ENCODE measurements at places on chromosomes 1 and 21.

DNA sequence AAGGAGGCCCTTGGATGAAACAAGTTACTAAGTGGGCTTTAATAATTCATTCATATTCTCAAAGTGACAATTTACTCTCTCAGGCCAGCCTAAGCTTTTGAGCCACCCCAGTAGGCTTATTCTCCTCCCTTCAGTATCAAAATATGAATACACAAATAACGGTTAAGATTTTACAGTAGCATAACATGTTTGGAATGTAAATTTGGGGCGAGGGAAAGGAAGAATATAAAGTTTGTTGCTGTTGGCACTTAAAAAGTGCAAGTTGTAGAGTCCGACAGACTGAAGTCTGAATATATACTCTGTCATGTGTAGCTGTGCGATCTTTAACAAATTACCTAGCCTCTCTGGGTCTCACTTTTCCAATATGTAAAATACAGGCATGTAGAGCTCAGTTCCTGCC is 22.6 kb upstream of the MYSM1 start:
- no peak for DNase-seq

DNA sequence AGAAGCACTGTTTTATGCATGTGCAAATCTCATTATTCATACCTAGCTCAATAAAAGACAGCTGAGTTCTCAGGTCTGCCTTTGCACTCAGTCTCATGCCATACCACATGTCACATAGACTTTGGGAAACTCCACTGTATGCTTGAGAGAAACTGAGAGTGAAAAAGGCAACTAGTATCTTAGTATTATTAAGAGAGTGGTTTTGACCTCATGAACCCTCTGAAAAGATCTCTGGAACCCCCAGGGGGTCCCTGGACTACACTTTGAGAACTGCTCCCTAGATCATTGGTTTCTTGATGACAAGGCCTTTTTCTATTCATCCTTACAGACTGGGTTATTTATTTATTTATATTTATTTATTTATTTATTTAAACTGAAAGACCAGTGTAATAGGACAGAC is 3.7 kb upstream of the RHEX start:
- no peak for DNase-seq

DNA sequence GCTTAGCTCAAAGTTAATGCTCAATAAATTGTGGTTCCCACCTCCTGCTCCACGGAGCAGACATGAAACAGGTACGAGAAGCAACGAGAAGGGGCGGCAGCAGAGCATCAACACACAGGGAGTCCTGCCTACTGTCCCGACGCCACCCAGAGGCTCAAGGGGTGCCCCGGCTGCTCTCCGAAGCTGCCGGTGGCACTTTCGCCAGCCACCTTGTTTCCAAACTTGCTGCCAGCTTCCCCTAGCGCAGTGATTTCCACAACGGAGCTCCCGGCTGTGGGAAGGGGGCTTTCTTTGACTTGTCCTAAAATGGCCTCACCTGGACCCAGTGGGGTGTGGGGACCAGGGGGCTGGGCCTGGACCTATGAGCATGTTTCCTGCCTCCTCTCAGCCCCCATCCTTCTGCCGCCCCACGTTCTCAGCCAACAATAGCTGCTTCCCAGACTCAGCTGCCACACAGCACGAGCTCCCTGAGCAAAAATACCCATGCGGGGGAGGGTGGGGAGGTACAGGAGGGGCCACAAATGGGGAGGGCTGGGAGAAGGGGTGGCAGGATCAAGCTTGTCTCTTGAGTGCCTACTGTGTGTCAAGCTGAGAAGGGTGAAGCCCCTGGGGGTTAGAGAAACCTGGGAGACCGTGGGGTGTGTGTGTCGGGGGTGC is 35.6 kb upstream of the ECE1 start:
- DNase-seq = no peak

DNA sequence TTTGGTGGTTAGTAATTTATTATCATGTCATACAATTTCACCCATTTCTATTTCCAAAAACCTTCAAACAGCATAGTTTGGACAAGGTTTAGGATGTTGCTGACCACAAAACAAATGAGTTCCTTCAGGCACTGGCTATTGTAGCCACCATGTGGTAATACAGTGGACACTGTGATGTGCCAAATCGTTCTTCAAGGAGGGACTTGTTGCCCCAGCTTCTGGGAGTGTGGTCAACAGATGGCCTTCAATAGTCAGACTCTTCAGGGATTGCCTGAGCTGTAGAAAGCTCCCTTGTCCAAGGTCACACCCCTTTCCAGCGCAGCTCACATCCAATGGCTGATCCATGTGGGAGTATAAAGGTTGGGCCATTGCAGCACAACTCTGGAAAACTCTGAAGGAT is 2.6 kb downstream of the PDE4B start:
- no peak for DNase-seq

DNA sequence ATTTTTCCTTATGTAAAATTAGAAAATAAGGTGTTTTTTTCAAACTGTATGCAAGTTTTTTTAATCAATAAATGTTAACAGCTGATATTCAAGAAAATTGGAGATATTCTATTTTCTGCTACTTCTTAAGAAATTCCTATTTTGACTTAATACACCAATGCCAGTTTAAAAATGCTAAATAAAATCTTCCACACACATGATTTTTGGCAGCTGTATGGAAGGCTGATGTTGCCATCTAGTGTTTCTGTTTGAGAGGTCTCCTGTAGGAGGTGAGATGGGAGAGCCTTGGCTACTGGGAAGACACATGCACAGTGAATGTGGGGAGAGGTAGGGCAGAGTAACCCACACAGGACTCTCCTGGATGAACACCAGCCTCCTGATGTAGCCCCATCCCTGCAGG is 29.2 kb upstream of the OR2B11 start:
- DNase-seq = peak; percentile 74

DNA sequence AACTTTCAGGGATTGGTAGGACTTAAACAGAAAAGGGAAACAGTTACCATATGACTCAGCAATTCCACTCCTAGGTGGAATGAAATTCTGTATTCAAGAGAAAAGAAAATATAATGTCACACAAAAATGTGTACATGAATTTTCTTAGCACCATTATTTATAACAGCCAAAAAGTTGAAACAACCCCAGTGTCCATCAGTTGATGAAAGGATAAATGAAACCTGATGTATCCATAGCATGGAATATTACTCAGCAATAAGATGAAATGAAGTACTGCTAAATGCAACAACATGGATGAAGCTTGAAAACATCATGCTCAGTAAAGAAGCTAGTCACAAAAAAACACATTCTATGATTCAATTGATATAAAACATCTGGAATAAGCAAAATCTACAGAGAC is 15.5 kb downstream of the EEIG2 start:
- DNase-seq = no peak

DNA sequence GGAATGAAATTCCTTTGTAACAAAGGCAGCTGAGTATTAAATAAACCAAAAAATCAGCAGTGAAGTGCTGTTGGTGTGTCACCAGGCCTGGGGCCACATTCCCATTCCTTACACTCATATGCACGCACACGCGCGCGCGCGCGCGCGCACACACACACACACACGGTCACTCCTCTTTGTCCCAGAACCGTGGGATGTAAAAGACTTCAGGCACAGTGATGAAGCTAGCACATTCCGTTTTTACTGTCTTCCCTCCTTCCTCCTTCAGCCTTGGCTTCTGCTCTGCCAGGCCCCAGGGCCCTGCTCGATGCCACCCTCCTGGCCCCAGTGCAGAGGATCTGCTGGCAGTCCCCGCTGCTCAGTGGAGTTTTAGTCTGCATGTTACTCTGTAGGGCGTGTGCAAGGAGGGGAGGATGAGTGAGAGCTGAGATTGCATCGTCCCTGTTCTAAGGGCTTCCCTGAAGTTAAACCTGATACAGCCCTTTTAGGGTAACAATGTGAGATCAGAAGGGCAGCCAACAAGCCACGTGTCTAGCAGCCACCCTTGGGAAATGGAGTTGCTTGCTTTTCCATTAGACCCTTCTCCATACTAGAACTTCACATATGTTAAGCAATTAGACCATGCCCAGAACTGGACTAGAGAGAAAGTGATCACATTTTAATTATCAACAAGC is 71.7 kb upstream of the WDR26 start:
- no peak for DNase-seq

DNA sequence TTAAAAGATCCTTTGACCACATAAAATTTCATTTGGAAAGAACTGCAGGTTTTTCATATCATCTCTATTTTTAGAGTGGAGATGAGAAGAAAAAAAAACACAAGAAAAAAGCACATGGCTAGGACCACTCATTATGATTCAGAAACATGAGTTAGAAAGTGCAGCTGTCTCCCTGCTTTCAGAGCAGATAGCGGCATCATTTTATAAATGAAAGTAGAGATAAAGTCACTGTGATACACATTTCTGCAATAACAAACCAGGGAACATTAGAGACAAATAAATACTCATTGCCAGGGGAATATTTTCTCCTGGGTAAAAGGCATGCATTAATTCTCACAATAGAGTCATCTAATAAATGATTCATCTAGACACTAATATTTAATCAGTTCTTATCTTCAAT is 87.5 kb upstream of the PLPPR4 start:
- DNase-seq = no peak

DNA sequence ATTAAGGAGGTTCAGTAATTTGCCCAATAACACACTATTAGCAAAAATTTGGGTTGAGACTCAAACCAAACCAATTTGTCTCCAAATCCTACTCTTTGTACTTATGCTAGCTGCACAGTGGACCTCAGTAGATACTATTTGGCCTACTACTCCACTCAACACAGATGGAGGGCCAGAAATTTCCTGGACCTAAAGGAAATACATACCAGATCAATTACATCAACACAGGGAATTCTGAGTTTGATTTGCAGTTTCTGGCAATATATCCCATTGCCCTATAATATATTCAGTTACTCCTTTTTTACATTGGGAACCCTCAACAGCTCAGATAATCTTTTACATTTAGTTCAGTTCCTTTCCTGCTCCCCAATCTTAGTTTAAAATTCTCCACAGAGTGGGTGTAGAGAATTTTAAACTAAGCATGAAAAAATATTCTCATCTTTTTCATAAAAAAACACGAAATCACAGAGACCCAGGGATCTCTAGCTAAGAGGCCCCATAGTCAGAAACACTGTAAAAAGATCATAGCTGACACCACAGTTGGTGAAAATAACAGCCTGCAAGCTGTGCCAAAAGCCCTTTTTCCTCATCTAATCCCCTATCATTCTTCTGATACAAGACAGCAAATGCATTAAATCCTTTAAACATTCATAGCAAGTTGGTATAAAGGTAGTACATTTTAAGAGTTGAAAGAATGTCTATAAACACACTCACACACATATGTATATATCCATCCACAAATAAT is 317.7 kb upstream of the ESRRG start:
- DNase-seq = no peak

DNA sequence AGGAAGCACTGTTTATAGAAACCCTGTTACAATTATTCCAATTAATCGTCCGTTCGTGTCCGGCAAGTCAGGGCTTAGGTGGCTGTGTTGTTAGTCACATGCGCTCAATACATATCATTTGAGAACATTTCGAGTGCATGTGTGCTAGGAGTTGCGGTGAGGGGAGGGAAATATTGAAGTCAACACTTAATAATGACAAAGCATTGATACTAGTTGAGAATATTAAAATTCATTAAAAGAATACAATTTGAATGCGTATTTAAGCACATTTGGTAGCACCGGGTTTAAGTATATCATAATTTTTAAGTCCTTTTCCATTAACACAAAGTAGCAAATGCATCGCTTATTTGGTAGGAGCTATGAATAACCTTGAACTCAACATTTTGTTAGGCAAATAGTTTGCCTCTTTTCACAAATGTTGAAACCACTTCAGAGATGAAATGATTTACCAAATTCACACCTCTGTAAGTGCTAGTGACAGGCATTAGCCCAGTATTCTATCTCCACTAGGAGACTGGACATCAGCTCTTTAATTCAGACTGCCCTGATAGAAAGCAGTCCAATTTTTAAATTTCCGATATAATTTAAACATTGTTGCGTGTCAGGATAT is 1.1 kb upstream of the SERBP1 start:
- no peak for DNase-seq

DNA sequence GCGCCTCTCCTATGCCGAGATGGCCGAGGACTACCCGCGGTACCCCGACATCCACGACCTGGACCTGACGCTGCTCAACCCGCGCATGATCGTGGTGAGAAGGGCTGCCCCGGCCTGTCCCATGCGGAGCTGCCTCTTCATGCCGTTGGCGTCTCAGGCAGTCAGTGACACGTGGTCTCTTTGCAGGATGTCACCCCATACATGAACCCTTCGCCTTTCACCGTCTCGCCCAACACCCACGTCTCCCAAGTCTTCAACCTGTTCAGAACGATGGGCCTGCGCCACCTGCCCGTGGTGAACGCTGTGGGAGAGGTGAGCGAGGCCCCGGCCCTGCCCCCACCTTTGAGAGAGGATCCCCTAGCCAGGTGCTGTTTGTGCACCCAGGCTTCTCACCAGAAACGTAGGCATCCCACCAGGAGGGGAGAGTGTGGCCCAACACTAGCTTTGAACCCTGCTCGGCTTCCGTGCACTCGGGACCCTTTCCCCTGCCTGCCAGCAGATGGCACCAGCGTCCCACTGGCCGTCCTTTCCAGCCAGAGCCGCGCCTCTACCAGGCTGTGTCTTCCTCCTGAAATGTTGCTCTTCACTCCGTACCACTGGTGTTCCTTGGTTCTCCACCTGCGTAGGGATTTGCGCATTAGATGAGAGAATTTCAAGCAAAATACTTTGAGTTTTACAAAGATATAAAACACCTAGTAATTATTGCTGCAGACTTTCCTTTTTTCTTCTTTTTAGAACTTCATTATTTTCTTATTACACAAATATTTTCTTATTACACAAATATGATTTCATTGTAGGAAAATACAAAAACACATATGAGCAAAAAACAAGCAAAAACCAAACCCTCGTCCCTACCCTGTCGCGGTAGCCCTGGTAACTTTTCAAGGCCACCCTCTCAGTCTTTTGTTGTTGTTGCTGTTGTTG is 9.0 kb downstream of the NPPA start:
- DNase-seq = peak; percentile 54

DNA sequence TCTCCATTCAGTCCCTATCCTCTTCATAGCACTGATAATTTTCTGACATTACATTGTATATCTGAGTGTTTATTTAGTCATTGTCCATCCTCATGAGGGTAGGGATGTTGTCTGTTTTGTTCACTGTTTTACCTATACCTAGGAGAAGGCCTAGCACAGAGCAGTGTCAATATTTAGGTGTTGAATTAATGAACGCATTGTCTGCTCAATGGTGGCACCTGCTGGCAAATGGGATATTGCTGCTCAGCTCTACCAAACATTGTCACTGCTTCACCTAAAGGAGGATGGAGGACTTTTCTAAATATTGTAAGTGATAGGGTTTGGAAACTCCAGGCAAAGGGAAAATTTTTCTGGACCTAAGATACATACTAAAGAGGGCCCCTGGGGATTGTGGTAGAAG is 243.9 kb downstream of the RRAGC start:
- no peak for DNase-seq

- DNase-seq = no peak
Observed at GRCh38 chr1:84116558-84116957, 27.5 kb upstream of the PRKACB start.

DNA sequence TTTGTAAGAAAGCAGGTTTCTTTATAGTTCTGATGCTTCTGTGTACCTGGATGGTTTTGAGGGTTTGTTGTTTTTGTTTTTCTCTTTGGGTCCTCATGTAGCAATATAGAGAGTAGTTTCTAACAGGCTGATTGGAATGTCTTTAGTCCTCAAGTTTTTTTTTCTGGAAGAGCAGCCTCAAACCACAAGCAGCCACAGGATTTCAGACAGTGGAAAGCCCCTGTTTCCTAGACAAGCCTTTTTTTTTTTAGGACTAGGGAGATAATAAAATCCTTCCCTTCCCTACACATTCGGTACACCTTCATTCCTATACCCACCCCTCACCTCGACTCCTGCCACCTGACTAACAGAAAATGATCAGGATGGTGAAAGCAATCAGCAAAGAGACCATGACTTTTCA is 47.6 kb downstream of the ACP6 start:
- no peak for DNase-seq

GRCh38 chr1:114196992-114197907 is 43.6 kb upstream of the SYT6 start:
- DNase-seq = no peak
